CD14-positive monocyte (primary cell): ENCODE measurements at places on chromosomes 7 and 10.

DNA sequence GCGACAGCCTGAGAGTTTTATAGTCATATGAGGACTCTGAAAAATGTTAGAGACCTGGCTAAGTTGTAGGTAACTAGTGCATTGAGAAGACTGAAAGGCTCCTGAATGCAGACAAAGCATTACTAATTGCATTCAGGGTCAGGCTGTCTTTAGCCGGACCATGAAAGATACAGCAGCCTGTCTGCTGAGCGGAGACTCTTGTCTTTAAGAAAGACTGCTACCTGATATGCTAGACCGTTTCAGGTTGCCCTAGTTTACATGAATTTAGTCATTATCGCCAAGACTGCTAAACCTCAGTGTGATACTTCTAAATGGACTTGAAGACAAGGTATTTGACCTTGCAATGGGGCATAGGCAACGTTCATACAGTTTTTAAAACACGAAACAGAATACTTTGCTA, 81.2 kb downstream of the BMPR1A start:
- DNase-seq = no peak

DNA sequence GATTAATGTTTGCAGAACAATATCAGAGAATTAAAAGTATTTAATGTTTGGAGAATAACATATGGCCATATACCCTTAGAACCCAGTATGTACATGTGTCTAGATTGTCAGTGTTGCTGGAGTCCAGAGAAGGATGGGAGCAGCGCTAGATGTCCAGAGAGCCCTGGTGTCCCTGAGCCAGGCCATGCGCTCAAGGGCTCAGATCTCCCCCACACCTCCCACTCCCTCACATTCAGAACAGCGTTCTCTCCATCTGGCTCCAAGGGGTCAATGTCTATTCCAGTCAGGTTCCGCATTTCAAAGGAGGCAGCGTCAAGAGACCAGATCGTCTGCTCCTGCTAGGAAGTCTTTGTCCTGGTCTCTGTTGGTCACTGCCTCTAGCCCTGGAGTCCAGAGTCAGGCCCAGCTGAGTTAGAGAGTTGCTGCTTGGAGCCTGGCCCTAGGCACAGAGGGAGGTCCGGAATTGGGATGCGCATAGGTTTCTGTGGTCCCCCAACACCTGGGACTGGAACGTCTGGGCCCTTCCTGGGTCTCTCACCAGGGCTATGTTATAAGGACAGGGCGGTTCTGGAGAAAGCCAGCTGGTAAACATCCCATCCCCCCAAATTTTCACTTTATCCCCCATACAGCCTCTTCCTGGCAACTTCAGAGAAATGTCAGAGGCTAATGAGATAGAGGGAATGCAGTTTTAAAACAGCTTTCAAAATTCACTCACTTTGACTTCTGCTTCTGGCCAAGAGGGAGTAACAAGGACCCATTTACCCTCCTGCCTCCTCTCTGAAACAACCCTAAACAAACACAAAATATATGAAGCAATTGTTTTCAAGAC, 6.5 kb upstream of the WDR86 start:
- DNase-seq = peak; percentile 12

DNA sequence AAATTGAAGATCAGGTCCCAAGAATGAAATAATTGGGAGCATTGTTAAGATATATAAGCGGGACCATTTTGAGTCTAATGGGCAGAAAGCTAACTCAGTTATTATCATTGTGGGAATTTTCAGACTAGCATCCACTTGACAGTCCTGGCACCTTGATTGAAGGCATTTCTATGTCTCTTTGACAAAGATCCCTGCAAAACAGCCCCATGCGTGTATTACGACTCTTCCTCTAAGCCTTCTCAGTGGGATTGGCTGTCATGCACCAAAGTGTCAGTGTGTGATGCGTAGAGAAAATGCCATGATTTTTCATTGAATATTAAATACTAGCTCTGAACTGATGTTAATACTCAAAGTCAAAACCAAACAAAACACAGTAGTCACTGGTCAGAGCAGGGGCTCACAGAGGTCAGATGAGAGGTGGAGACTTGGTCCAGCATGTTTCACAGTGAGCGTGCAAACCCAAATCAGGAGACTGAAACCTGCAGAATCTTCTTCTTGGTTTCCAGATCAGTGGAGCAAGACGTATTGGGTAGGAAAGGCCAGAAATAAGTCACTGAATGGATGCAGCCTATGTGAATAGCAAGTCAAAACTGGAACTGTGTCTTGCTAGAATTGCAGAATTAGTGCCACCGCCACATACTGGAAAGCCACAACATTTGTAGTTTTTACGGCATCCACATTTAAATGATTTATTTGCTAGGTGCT, 303.6 kb upstream of the AKR1E2 start:
- DNase-seq = no peak

DNA sequence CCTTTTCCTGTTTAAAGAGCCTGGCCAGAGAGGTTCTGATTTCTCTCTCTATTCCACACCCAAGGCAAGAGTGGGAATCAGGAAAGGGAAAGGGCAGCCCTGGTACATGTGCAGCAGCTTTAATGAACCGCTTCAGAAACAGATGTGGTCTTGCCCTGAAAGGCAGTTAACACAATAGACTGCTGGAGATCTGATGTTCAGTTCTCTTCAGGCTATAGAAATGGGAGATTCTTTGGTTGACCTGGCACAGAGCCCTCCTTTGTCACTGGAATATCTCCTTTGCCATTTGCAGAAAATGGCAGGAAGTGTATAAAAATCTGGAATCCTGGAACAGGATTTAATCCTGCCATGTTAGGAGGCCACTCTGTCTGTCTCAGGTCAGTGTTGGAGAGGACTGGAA, 36.3 kb upstream of the EXOC6 start:
- no peak for DNase-seq

GRCh38 chr7:148434887-148435286, 155.7 kb upstream of the C7orf33 start:
- DNase-seq = no peak

DNA sequence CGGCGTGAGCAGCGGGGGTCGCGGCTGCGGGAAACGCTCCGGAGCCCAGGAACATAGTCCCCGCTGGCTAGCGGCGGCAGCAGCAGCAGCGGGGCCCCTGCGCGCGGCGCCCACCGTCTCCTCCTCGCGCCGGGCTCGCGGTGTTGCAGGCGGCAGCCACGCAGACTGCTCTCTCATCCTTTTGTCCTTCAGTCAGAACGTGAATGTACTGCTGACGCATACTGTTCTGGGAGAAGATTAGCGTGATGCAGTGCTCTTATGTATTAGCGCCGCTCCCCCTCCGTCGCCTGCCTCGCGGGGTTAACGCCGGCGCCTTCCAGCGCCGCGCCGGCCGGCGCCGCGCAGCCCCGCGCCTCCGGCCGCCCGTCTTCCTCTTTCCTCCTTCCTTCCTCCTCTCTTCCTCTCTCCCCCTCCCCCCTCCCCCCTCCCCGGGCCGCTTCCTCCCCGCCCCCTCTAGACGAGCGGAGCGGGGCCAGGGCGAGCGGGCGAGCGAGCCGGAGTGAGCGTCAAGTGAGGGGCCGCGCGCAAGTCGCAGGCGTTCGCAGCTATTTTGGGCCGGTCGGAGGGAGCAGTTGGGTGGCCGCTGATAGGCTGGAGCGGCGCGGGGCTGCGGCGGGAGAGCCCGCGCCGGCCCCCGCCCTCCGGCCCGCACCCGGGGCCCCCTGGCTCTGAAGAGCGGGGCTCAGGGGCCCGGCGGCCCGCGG, 816 bp upstream of the LRRC4 start:
- DNase-seq = peak; percentile 84

- DNase-seq = no peak
Observed at GRCh38 chr7:76514926-76515771, 4.8 kb downstream of the UPK3B start.

DNA sequence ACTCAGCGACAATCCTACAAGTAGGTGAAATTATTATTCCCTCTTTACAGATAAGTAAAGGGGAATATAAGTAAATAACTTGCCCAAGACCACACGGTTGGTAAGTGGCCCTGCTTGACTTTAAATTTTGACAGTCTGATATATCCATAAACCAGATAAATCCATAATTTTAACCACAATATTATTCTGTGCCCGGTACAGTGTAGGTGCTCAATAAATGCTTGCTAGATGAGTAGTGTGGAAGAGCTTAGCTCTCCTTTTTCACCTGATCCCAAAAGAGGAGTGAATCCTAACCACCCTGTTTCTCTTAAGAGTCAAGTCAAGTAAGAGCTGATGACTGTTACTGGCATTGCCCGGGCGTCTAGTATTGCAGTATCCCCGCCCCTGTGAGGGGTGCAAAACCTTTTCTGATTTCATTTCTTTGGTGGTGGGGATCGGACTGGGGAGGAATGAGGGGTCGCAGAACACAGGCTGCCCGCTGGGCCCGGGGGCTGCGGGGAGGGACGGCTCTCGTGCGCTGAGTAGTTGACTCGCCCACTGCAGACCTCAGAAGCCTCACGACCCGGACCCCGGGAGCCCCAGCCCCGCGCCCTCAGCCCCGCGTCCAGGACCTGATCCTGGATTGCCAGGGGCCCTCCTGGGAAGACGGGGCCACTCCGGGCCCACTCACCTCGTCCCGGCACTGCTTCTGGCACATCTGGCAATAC, 490 bp downstream of the KIN start:
- DNase-seq = no peak

GRCh38 chr10:4383651-4384098, 442.3 kb upstream of the AKR1E2 start:
- DNase-seq = no peak

DNA sequence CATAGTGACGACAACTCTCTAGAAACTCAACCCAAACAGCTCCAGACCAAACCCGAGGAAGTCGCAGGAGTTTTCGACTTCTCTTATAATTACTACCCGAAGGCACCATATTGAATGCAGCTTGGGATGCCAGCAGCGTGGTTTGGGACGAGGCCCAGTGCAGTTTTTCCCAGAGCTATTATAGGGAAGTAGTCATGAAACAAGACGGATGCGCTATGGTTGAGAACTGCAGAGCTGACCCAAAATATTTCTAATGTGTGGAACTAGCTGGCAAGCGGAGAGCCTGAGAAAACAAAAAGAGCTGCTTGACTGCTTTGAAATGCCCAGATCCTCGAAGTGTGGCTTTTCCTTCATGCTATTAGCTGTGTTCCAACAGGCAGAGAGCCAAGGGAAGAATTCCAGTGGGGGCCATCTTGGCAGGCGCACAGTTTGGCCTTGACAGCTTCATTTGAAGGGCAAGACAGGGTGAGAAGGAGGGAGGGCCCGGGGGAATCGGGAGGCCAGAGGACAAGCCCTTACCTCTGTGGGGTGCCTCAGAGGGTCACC, 122.7 kb downstream of the CUL2 start:
- DNase-seq = no peak

DNA sequence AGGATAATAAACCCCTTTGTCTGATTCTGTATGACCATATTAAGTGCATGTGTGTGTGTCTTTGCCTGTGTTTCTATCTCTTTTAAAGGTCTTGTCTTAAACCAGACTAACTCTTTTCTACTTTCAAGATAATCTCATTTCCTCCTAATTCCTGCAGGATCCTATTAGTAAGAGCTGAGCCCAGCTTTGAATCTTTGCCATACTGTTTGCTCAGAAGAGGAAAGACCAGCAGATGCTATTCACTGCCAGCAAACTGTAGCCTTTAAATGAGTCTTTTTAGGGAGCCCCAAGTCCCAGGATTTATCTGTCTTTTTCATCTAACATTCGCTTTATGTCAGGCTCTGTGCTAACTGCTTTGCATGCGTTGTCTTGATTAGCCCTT, 2.9 kb downstream of the GPR158 start:
- no peak for DNase-seq

GRCh38 chr10:131674130-131674529, 226.7 kb upstream of the PPP2R2D start:
- no peak for DNase-seq

GRCh38 chr10:31782701-31783100, 145.9 kb downstream of the ARHGAP12 start:
- DNase-seq = no peak

DNA sequence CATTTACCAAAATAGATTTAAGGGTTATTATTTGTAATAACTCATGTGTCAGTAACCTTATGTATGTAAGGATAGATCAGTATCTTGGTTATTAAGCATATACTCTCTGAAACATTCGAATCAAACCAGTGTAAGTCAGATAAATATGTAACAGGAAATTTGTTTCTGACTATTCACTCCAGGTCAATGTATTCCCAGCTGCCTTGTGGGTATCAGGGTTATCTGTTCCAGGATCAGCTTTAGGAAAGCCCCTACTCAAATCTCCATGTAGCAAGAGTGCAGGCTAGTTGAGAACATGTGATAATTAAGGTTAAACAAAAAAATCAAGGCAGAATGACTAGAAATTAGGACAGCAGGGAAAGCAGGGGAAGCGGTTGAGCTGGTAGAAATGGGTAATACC, 201.7 kb downstream of the AUTS2 start:
- no peak for DNase-seq

DNA sequence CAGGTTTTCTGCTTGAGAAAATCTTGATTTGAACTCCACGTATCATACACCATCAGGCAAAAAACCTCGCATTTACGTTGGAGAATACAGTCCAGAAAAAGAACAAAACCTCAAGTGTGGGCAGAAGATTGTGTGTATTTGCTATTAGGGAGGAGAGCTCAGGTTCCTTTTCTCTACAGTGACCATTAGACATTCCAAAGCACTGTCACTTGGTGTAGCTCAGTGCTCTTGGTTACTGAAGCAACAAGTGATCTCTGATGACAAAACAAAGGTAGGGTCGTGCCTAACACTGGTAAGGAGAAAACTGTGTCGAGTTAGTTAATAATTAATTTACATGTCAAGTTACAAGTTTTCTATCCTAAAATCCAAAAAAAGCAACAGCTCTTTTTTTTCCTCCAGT, 72.6 kb downstream of the C1GALT1 start:
- DNase-seq = no peak

DNA sequence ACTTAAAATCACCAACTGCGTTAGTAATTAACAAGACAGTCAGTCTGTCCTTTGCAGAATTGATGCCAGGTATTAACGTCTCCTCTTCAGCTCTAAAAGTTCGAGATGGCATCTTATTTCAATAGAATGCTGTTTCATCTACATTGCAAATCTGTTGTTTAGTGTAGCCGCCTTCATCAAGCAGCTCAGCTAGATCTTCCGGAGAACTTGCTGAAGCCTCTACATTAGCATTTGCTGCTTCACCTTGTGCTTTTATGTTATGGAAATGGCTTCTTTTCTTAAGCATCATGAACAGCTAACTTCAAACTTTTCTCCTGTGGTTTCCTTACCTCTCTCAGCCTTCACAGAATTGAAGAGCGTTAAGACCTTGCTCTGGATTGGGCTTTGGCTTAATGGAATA, 95.5 kb upstream of the FAM20C start:
- DNase-seq = no peak

- no peak for DNase-seq
Observed at GRCh38 chr10:13990392-13990805, 340.3 kb downstream of the FRMD4A start.

DNA sequence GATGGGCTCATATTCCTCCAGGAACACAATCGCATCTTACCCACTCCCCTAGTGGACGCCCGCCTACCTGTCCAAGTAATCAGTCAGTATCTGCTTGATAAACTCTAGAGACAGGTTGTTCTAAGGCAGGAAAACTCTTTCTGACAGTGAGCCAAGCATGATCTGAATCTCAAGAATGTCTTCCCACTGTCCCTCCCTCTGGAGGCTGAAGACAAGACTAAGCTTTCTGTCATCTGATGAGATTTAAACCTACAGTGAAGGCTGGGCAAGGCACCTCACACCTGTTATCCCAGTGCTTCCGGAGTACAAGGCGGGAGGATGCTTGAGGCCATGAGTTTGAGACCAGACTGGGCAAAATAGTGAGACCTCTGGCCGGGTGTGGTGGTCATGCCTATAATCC, 586.6 kb downstream of the GALNT17 start:
- DNase-seq = no peak
